Activated T-helper 1 cell treated with anti-CD3 and anti-CD28 coated beads, Interleukin-2, amount 50 U/mL, for 16 hours (primary cell): ENCODE measurements at places on chromosomes 13 and 19.
A peak's percentile ranks its signal among the peaks of the same experiment; 100 is the strongest.

DNA sequence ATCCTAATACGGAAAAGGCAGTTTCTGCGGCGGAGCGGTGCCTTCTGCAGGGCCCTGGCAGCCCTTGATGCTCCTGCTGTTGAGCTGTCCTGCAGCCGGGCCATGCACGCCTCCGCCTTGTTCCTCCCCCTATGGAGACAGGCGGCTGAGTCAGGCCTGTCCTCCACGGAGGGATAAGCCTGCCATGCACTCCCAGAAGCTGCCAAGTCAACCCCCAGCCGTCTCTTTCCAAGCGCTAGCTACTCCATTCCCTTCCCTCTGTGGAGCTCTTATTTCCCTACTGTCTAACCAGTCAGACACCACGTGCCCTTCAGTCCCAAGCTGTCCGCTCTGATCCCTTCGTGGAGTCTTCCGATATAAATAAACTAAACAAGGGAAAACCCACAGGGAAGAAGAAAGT is 197.0 kb downstream of the COL4A1 start:
- DNase-seq, result no peak

DNA sequence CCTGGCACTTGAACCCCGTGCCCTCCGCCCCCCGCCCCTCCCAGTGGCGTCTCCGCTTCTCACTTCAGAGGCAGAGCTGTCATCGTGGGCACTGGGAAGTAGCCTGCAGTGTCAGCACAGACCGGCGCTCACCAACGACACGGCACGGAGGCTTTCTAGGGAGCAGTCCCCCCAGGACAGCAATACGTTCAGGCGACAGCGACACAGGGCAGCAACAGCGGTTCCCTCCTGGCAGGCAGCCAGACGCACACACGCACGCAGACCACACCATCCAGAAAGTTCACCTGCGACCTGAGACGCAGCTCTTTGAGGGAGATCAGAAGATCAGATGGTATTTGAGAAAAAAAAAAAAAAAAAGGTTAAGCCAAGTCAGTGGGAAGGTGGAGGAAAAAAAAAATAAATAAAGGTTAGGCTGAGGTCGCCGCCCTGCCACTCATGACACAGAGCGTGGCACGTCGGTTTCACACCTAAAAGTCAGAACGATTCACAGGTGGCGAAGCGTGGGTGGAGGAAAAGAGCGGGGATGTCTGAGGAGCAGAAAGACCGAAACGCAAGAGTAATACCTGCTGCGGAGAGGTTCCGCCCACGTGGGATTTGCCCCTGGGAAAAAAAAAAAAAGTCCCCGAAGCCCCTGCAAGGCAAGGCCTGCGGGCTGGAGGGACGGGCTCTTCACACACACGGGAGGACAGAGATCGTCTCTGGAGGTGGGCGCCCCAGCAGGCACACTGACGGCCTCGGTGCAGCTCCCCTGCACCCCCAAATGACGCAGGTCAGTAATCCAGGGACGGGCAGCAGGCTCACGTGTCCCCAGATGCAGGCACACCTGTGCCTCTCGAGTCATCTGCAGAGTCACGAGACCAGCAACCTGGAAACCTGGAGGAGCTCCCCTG is 94.5 kb downstream of the GNG7 start:
- DNase-seq, result peak; percentile 83

GRCh38 chr19:28063702-28064101 is 1149.2 kb downstream of the UQCRFS1 start:
- no peak for DNase-seq

GRCh38 chr19:52689843-52690368 is 44.9 kb downstream of the ZNF611 start:
- peak; percentile 8 for DNase-seq

- DNase-seq, result no peak
Measured at GRCh38 chr13:53017433-53017970, 11.1 kb upstream of the OLFM4 start.

DNA sequence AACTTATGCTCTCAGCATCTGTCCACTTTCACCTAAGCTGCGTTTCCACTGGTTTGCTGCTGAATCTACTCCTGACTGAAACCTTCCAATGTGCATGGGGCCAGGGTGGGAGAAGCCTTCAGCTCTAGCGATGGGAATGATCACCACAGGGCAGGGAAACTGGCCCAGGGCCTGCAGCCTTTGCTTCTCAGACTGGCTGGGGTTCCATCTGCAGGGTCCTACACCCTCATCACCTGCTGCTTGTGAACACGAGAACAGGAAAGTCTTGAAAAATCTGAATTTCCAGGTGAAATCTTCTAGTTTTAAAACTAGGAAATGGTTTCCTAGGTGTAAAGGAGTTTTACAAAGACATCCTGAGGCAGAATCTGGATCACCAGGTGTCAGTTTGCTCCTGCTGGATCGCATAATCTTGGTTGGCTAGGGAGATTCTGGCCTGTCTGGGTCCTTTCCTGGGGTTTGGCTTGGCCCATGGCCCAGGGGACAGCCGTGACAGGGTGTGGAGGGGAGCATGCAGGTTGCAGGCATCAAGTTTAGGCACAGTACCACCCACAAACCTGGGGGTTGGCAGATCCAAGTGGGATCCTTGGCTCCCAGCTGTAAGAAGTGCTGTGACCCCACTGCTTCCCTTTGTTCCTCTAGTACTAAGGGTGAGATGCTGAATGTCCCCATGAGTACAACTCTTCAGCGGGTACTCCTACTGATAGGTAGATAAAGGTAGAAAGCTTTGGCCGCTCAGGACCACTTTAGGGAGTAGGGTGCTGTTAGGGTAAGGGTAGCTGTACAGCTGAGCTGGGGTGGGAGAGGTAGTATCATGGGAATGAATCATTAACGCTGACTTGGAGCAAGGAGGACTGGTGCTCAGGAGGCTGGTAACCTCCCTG is 1.8 kb upstream of the UBE2M start:
- DNase-seq, result no peak

DNA sequence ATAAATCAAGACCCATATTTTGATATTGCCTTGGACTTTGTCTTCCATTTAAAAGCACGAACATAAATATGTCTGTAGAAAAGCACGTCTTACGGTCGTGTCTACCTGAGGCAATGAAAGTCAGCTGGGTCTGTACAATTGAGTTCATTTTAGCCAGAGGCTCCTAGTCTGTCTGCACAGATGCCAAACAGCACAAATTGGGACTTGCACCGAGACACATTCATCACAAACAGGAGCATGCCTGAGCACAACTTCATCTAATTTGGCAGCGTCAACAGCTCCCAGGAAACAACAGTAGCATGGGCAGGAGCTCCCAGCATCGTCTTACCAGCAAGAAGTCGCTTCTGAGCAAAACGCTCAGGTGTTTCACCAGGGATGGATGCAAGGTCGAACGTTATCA is 687.0 kb downstream of the EFNB2 start:
- no peak for DNase-seq
